ENCODE measurements at places on chromosomes 7 and 10. TPM values are rescaled to one million over a fixed set of nuclear protein-coding genes. Genes with fewer than 3 reads are reported as not detected.

GRCh38 chr7:80412842-80413241 is 99.0 kb downstream of the GNAT3 start:
- no peak for DNase-seq

C10orf62 gene
- 2.5 TPM for total RNA-seq

DNA sequence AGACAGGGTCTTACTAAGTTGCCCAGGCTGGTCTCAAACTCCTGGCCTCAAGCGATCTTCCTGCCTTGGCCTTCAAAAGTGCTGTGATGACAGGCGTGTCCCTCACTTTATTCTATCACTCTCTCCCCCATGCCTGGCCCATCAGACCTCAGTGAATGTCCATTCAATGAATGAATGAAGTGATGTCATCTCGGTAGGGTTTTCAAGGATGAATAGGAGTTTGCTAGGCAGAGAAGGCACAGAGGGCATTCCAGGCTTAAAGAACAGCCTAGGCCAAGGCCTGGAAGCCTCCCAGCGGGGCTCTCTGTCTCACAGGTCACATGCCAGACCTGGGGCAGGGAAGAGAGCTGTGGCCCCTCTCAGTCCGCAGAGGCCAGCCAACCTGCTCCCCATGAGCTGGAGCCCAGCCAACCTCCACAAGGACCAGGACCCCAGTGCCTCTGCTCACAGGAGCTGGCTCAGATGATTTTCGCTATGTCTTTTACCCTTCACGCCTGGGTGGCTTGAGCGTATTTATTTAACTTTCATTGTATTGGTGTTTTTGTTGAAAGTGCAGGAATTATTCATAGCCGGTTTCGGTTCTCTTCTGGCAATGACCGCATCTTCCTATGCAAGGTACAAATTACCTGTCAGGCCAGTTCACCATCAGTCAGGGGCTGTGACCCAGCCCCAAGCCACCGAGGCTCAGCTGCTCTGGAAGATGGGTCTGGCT is 11.8 kb upstream of the TNRC18 start:
- DNase-seq = no peak

DNA sequence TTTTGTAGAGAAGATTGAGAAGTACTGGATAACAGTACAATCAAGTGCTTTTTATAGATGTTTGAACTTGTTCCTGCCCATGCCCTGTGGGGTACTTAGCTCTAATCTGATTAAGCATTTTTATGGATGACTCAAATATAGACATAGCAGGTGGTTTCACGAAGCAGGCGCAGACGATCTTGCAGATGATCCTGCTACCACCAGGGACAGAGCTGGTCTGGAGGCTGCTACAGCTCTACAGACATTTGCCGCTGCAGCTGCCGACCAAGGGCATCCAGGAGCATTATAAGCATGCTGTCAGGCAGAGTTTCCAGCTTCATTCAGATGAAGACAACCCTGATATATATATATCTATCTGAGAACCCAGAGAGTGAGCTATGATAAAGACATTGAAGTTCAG is 650.4 kb downstream of the NXPH1 start:
- no peak for DNase-seq

GRCh38 chr10:130816116-130816901 is 495.2 kb downstream of the TCERG1L start:
- DNase-seq = no peak

Data from dorsolateral prefrontal cortex (tissue), 122 donors.